ENCODE measurements at places on chromosomes 2 and 18.

DNA sequence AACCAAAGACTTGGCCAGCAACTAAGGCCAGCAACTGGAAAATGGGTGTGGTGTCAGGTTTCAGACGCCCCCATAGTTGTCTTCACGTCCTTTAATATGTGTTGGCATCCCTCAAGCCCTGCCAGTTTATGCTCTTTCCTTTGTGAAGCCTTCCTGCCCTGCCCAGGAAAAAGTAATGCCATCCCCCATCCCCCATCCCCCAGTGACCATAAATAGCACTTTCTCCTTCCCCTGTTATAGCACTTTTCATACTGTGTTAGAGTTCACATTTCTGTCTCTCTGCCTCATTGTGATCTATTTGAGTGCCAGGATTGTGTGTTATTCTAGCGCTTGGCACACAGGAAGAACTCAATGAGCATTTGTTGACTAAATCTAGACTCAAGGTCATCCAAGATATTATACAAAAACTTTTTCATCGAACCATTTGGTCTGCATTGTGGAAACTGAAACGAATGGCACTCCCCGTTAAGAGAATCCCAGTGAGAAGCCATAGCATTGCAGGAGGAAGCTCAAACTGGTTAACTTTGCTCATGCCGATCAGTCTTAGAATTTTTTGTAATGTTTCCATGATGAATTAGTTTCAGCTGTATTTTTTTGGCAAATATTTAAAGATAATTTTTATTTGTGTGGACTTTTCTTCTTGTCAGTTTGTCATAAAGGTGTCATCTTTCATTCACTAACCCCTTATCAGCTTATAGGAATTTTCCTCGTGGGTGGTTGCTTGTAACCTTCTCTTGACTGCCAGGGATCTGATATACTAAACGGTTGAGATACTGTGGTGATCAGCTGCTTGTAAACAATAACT lies 15.7 kb downstream of the CRIM1 start:
- no peak for DNase-seq

GRCh38 chr2:200479692-200480265 lies 30.1 kb downstream of the KCTD18 start:
- no peak for DNase-seq

DNA sequence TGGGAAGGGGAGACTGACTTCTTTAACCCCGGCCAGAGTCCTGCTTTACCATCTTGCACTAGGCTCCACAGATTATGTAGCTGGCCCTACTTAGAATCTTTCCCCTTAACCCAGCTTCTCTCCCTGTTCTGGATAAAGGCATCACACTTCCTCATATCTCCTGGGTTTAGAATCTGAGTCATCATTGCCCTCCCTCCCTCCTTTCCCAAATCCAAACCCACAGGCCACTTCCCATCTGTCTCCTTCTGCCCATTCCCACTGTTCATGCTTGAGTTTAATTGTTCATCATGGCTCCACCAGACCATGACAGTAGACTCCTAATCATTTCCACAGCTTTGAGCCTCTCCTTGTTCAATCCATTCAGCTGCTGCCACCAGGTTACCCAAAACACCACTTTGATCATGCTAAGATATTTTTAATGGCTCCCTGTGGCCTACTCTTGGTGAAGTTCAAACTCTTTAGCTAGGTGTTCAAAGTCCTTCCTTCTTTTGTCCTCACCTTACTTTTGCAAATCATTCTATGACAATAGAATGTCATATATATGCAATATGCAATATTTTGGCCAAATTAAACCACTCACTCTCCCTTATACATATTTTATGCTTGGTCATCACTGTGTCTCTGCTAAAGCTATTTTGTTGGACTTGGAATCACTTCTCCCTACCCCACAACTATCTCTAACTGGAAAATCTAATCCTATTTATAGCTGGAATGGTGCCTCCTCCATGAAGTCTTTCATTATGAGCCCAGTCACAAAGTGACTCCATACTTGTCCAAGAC lies 5.5 kb downstream of the PDE11A start:
- DNase-seq: no peak

- no peak for DNase-seq
Observed at GRCh38 chr18:56221195-56222065, 417.0 kb downstream of the TXNL1 start.

DNA sequence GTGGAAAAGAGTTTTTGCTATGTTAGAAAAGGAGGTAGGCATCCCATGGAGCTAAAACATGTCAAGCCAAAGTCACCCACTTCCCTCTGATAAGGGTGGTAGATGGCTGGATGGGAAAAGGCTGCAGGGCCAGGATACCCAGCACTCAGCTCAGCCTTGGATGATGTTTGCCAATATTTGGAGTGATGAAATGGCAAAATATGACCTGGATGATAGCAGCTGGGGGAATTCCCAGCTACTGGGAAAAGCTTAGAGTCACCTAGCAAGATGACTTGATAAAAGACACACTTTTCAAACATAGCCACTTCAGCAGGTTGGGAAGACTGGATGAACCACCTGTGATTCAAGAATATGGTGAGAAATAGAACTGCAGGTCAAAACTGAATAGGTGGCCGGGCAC lies 10.1 kb downstream of the RFX8 start:
- no peak for DNase-seq

GRCh38 chr2:25418944-25419677 lies 77.4 kb upstream of the DNMT3A start:
- DNase-seq: no peak
